ENCODE measurements at places on chromosomes 7 and 10.

GRCh38 chr7:36128448-36129047 is 24.5 kb upstream of the EEPD1 start:
- H3K4me1 ChIP-seq = no peaks in the 10 kb centered on the region
- no peak overlapping the region for H3K27ac ChIP-seq
- DNase-seq = no peak
- peaks cover 19% of the 10 kb centered on the region for H3K27me3 ChIP-seq
- no peaks in the 10 kb centered on the region for H3K36me3 ChIP-seq

DNA sequence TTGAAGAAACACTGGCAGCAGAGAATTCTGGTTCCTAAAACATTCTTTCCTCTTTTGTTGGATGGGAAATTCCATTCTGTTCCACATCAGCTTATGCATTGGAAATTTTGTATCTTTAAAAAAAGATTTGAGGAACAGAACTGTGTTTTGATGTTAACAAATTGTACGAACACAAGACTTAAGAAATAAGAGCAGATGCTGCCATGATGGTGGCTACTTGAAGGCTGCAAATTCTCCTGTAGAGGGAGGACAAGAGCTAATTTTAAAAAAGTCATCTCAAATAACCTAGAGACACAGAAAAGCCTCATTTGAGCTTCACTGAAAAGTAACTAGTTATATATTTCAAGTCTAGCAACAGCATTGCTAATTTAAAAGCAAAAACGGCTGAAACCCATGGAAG is 29.8 kb downstream of the NDUFB2 start:
- DNase-seq = no peak
- H3K36me3 ChIP-seq = peaks cover 13% of the 10 kb centered on the region
- no peak overlapping the region for H3K4me3 ChIP-seq
- peaks cover 14% of the 10 kb centered on the region for H3K4me1 ChIP-seq
- no peaks in the 10 kb centered on the region for H3K27me3 ChIP-seq

- no peaks in the 10 kb centered on the region for H3K4me1 ChIP-seq
- no peak overlapping the region for H3K27ac ChIP-seq
- no peaks in the 10 kb centered on the region for H3K27me3 ChIP-seq
- H3K36me3 ChIP-seq = no peaks in the 10 kb centered on the region
These were observed 57.5 kb downstream of the GLRX3 start for GRCh38 chr10:130193493-130194193.

GRCh38 chr10:59677253-59677831 is 32.3 kb downstream of the SLC16A9 start:
- no peak overlapping the region for H3K4me3 ChIP-seq
- no peak for DNase-seq
- no peak overlapping the region for H3K27ac ChIP-seq
- H3K27me3 ChIP-seq = no peaks in the 10 kb centered on the region
- peaks cover 6% of the 10 kb centered on the region for H3K4me1 ChIP-seq

GRCh38 chr10:102581981-102582580 is 62.2 kb upstream of the TRIM8 start:
- no peaks in the 10 kb centered on the region for H3K36me3 ChIP-seq
- H3K27me3 ChIP-seq = no peaks in the 10 kb centered on the region
- no peak for DNase-seq
- H3K27ac ChIP-seq = no peak overlapping the region
- no peak overlapping the region for H3K4me3 ChIP-seq
- peaks cover 5% of the 10 kb centered on the region for H3K4me1 ChIP-seq

GRCh38 chr7:113519472-113519871 is 399.3 kb downstream of the PPP1R3A start:
- H3K4me3 ChIP-seq = no peak overlapping the region
- H3K27me3 ChIP-seq = no peaks in the 10 kb centered on the region
- no peak overlapping the region for H3K27ac ChIP-seq
- DNase-seq = no peak

- no peaks in the 10 kb centered on the region for H3K27me3 ChIP-seq
- no peak for DNase-seq
- H3K27ac ChIP-seq = no peak overlapping the region
- H3K4me3 ChIP-seq = no peak overlapping the region
These were observed 37.6 kb upstream of the NCAPG2 start for GRCh38 chr7:158742065-158742821.

GRCh38 chr7:151252961-151253711 is 4.6 kb upstream of the SMARCD3 start:
- no peak for DNase-seq
- H3K27me3 ChIP-seq = peaks cover 69% of the 10 kb centered on the region
- H3K27ac ChIP-seq = no peak overlapping the region

DNA sequence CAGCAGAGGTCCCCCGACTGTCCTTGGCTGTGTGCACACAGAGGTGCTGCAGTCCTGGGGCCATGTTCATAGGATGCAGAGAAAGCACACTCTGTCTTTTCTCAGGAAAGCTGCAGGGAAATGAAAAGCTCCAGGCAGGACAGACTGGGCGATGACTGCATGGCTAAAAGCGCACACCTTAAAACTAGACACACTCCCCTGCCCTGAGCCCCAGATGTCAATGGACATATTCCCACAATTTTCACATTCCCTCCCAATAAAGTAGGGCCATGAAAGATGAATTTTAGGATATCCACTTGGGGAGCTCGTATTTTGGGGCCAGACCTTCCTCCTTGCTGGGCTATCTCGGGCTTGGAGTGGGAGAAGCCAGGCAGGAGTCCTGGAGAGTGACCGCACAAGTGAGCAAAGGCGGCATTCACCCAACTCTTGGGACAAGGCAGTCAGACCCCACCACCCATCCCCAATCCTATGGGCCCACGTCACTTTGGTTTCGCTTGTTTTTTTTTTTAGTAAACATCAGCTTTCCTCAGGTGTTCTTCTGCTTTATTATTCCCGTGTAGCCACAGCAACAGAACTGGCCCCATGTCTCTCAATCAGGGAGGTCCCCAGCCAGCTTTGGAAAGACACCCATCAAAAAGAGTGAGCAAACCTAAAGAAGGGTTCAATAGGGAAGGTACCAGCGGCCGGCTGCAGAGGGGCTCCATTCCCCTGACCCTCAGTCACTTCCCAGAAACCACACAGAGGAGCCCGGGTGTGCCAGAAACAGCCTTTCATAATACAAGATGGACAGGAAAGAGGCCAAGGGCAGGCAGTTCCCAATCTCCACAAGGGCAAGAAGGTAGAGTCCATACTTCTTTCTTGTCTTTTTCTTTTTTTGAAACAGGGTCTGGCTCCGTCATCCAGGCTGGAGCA is 12.7 kb downstream of the GPRIN2 start:
- H3K36me3 ChIP-seq = no peaks in the 10 kb centered on the region
- no peak for DNase-seq
- H3K27ac ChIP-seq = no peak overlapping the region
- no peak overlapping the region for H3K4me3 ChIP-seq
- peaks cover 27% of the 10 kb centered on the region for H3K27me3 ChIP-seq
- H3K4me1 ChIP-seq = no peaks in the 10 kb centered on the region

All from activated T-helper 2 cell treated with anti-CD3 and anti-CD28 coated beads, Interferon-gamma antibody, Interleukin-2, Interleukin-4, amounts not matched to agents 10 μg/mL and 5 μg/mL and 100 μg/mL, durations not matched to agents 14 hours and 24 hours and 36 hours (primary cell).